ENCODE measurements at places on chromosomes 3 and 15.

DNA sequence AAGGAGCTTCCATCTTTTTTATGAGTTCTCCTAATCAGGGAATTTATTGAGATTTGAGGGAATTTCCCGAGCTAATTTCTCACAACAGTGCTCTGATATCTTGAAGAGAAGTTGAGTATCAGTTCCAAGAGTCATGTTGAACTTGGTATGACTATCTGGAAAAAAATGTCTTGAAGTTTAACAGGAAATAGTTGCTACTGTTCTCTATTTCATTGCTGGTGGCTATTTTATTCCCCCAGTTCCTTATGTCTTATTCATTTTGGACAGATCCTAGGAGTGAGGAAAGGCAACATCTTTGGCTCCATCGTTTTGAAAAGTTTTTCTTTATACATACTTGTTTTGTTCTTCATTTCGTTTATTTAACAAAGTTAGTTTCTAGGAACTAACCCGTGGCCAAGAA is 307.8 kb upstream of the AGTR1 start:
- DNase-seq: no peak

DNA sequence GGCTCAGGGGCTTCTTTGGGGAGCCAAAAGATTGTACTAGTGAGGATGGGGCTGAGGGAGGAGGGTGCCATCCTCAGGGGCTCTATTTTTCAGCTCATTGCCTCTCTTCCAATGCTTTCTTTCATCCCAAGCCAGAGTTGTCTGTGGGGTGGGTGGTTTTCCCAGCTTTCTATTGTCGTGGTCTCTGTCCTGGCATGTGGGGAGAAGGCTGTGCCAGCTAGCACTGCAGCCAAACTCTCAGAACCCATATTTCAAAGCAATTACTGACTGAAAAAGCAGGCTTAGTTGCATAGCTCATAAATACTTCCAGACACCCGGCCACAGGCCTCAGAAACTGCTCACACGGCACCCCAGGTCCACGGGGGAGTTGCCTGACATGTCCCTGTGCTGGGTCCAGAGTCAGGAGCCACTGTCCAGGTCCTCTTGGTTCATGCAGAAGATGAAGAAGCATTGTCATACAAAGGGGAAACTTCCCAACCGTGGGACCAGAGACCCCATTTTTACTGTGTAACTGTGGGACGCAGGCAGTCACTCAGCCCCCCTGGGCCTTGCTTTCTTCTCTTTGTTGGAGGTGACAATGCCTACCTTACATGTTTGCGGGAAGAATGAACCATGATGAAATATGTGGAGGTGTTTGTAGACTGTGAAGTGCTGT is 27.6 kb downstream of the FGD5 start:
- no peak for DNase-seq

- no peak for DNase-seq
Measured at GRCh38 chr3:77436908-77437307, 397.0 kb downstream of the ROBO2 start.

DNA sequence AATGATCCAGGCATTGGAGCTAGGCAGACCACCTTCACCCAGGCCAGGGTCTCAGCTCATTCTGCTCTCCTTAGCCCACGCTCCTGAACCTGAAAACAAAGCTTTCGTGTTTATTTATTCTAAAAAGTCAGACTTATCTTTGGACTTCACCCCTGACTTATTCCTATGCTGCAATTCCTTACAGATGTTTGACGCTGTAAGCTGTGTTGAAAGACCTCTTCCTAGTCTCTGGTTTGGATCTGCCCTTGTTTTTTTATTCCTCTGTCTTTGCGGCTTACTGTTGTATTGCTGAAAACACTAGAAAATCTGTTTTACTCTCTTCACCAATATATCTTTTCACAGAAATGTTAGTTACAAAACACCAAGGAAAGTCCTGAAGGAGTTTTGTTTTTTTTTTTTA is 40.5 kb upstream of the LDHAL6B start:
- DNase-seq: no peak

- no peak for DNase-seq
Measured at GRCh38 chr3:11206316-11206715, 52.0 kb downstream of the HRH1 start.

GRCh38 chr3:149648525-149648924 is 9.3 kb downstream of the WWTR1 start:
- DNase-seq: no peak

GRCh38 chr3:4711680-4711992 is 218.5 kb downstream of the ITPR1 start:
- no peak for DNase-seq

GRCh38 chr15:70093070-70093469 is 4.6 kb downstream of the TLE3 start:
- DNase-seq: no peak

- no peak for DNase-seq
Measured at GRCh38 chr3:78792733-78793132, 975.1 kb downstream of the ROBO1 start.

DNA sequence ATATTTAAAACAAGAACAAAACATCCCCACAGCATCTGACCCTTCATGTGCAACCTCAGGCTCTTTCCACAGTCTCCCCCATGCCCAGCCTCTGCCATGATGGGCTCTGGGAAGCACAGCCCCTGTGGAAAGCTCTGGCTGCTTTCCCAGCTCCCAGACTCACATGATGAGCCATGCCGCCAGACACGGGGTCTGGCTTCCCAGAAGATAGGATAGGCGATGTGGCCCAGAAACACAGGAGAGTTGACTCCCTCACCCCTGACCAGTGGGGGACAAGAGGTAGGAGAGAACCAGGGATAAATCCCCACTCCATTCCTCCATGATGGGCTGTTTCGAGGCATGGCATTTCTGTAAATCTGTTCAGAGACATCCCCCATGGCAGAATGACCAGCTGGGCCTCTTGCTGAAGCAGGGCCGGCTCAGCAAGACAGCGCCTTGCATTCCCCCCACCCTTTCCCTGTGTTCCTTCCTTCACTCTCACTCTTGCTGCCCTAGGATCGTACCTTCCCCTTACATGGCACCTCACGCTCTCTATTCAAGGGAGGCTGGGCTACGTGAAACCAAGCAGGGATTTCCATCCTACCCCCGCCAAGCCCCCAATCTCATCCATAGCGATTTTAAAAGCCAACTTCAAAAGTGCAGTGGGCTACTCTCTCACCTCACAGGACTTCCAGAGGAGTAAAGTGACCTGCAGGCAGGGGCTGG is 192.4 kb downstream of the ABHD5 start:
- no peak for DNase-seq

DNA sequence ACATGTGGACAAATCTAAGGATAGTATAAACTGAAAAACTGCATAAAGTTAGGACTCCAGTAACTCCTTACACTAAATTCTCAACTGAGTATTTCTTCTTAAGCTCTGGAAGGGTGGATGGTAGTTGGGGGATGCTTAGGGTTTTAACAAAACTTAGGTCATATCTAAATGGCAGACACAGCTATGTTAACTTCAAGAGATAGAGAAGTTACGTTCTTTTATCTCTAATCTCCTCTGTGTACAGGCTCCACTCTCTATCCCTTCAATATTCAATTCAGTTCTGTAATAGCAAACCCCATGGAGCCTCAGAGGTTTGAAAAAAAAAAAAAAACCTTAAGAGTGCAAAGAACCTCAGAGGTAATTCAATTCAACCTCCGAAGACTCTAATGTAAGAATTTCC is 3.1 kb downstream of the CMTM6 start:
- no peak for DNase-seq

GRCh38 chr15:99507504-99508310 is 58.1 kb upstream of the MEF2A start:
- DNase-seq: no peak

DNA sequence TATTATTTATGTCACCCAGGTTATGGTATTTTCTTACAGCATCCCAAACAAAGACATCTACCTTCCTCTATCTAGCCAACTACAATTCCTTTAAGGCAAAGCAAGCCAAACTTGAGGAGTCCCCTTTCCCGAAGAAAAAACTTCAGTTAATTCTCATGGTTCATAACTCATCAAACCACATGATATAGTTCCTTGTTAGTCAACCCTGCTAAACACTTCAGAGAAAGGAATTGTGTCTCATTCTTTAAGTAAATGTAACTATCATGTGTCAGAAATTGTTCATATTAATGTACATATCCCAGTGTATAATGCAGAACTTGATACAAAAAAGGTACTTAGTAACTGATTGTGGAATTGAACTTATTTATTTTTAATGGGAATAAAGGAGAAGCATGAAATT is 44.4 kb downstream of the ST3GAL6 start:
- DNase-seq: no peak

DNA sequence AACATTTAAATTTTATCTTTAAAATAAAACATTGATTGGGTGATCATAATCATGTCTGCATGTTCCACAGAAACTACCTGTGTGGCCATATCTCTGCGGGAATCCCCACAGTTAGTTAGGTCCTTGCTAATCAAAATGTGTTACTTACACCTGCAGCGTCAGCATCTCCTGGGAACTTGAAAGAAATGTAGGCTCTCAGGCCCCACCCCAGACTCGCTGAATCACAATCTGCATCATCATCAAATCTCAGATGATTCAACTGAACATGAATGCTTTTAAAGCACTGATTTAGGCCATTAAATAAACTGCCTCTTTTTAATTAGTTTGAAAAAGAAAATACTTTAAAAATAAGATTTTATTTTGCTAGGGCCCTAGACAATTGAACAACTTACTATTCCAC is 577.8 kb downstream of the PYDC2 start:
- DNase-seq: no peak

- DNase-seq: no peak
Measured at GRCh38 chr3:160009525-160009924, 20.9 kb downstream of the IL12A start.

- no peak for DNase-seq
Measured at GRCh38 chr3:182212479-182213076, 500.9 kb downstream of the SOX2 start.

DNA sequence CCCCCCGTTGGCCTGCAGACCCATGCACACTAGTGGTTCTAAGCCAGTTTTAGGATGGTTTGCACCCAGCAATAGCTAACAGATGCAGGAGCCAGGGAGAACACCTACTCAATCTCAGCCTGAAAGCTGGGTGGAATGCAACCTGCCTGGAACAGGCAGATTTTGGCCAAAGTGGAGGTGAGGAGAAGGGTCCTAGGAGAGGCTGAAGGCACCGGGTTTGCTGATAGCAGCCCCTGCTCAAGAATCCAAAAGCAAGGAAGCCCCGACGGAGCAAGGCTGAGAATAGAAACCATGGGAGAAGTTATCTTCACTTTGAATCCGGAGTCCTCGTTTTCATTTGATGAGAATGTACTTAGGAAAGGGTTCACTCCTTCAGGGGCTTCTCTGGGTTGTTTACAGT is 9.9 kb downstream of the RRP9 start:
- no peak for DNase-seq

DNA sequence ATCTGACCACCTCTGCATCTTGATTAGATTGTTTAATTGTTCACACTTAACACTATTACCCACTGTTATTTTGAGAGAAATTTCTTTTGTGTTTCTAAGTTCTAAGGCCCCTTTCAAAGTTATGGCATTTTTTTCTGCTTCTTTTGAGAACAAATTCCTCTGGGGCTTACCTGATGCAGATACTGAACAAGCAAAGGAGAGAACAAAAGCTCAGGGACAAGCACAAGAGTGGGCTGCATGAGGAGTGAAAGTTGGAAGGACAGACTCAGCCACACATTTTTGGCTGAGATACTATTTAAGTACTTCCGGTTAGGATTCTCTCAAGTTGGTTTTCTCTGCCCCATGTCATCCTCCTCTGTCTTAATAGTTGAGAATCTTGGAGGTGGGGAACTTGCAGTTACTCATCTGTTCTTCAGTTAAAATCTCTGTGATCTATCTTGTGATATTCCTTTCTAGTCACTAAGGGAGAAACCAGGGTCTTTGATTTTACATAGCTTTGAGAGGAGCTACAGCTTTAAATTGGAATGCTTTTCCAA is 54.7 kb downstream of the CMTM6 start:
- DNase-seq: no peak

DNA sequence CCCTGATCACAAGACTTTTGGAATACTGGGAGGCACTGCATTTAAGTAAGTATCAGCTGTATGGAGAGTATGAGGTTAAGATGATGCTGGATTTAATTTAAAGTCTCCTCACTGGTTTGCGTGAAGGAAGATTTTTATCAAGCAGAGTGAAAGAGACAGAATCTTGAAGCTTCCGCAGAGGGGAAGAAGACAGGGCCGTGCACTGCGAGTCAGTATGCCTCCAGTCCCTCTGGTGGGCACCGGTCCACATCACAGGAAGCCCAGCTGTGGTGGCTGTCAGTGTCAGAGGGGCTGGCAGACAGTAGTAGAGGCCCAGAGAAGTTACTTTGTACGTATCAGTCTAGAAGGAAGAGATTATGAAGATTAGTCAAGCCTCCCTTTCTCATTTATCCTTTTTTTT is 379.0 kb upstream of the TPRG1 start:
- DNase-seq: no peak

DNA sequence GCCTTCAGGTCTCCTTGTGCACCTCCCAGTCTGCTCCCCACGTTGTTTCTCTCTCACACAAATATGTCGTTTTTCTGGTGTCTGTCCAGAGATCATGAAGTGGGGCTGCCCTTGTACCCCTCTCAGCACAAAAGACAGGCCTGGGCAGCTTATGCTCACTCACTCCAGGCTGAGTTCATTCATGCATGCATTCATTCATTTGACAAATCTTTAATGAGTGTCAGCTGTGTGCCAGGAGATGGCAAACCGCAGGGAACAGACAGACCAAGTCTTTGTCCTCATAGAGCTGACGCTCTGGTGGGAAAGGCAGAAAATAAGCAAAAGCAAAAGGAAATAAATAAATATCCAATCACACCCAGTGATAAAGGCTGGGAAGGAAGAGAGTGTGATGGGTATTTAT is 7.6 kb upstream of the TRH start:
- no peak for DNase-seq

GRCh38 chr15:91988071-91988470 is 134.6 kb downstream of the SLCO3A1 start:
- no peak for DNase-seq
